ENCODE measurements at places on chromosomes 13 and 19.

DNA sequence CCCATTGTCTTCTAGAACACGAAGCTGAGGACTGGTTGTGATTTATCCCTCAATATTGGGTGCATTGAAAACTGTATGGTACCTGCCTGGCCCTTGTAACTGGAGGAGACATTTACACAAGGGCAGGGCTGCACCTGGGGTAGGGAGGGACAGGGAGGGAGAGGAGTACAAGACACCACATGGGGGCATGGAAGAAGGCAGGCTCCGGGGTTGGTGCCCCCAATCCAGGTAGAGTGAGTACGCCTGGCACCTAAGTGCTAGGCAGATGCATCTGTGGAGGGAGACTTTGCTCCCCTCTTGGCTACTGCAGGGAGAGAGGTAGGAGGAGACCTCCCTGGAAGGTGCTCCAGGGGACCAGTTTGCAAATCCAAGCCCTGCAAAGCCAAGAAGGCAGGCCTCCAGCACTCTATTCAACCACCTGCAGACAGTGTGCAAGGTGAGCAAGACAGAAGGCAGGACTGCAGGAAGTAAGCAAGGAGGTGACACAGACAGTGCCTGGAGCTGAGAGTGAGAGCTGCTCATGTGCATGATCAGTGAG is 19.4 kb upstream of the UQCRFS1 start:
- DNase-seq: no peak

DNA sequence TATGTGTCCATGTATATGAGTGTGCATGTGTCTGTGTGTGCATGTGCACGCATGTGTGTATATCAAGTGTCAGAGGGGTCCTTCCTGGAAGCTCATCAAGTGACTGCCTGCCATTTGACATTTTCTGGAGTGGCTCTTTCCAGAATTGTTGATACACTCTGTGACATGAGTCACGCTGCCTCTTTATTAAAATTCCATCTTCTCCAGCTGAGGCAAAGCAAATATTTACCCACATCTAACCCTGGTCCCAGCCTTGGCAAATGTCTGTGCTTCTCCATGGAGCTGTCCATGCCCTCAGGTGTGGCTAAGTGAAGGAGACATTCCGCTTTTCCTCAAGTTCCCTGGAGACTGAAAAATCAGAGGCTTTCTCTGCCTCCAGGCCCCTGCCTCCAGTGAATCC is 88.2 kb upstream of the MBNL2 start:
- no peak for DNase-seq

DNA sequence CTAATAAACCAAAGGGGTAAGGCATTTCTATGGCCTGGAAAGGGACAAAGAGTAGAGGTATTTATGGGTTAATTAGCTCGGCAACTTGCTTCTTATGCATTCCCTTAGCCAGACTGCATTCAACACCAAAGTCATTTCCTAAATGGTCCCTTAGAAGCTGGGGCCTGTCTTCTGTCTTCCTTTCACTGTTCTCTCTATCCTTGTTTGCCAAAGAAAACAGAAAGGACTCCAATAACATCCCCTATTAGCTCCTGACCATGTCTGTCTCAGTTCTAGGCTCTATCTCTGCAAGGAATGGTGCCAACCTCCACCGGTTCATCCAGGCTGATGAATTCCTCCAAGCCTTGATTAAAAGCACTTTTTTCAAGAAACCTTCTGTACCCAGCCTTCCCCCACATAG is 123.5 kb downstream of the KCTD12 start:
- DNase-seq: no peak

- no peak for DNase-seq
Measured at GRCh38 chr13:105783261-105783660, 752.2 kb downstream of the EFNB2 start.

DNA sequence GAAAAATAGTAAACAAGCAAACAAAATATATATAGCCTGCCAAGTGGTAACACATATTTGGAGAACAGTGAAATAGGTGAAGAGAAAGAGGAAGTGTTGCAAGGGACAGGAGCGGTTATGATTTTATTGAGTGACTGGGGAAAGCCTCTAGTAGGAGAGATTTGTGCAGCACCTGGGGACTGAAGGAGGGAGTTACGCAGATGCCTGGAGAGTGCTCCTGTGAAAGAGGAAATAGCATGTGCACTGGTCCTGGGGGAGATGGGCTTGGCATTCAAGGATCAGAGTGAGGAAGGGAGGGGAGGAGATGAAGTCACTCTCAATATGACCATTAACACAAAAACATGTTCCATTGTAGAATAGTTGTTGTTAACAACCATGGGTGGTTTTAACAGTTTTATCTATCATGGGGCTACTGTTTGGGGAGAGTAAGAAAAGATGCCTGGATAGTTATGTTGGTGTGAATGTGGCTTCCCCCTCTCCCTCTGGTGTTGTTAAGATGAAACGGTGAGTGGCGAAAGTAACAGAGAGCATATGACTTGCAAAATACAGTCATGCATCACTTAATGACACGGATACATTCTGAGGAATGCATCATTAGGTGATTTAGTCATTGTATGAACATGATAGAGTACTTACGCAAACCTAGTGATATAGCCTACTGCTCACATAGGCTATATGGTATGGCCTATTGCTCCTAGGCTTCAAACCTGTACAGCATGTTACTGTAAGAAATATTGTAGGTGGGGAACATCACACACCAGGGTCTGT is 251.7 kb upstream of the ARGLU1 start:
- DNase-seq: no peak

GRCh38 chr19:42279155-42279901 is 10.3 kb downstream of the CIC start:
- DNase-seq: no peak

DNA sequence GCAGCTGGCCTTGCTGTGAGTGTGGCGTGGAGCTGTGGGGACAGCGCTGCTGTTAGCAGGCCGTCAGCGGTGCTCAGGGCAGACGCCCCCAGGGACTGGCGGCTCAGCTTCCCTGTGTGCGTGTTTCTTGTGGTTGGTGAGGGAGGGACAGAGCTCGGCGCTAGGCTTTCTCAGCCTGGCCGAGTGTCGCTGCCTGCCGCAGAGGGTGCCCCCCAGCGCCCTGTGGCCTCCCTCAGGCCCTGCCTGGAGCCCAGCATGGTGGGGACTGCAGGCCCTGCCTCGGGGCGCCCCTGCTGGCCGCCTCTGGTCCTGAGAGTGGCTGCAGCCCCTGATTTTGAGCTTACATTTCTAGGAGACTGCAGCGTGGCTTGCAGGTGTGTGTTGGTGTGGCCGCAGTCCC is 35.5 kb downstream of the DOT1L start:
- DNase-seq: no peak

GRCh38 chr13:44433863-44434765 is 60.5 kb downstream of the SERP2 start:
- DNase-seq: no peak

DNA sequence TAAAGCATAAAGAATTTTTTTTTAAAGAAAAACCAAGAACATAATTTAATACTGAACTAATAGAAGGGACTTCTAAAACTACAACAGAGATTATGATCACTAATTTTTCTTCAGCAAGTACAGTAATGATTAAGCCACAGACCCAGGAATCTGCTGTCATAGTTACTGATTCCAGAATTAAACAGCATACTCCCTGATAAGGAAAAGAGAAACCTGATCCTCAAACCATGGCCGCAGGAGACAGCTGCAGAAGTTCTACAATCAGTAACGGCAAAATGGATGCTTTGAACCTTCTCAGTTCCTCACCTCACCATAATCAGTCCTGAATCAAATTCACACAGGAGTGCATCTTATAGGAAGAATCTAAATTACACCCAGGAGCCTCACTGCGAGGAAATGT is 939.0 kb upstream of the SLITRK1 start:
- no peak for DNase-seq

All from stimulated activated CD4-positive, alpha-beta T cell treated with anti-CD3 and anti-CD28 coated beads, Interleukin-15, amount 100 ng/mL, for 48 hours (primary cell).